ENCODE measurements at places on chromosomes 2 and 18.

DNA sequence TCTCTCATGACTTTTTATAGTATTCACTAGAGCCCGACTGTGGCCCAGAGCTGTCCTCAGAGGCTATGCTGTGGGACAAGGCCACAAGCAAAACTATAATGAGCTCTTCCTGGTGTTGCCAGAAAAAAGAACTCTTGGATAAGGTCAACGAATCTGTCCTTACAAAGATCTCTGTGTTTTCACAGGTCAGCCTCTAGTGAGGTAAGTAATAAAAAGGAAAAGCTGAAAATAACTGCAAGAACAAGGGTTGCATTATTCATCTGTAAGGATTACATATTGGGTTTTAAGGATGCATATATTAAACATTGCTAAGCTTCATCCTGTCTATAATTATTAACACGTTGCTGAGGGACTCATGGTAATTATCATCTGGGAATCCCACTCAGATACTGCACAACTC, 62.8 kb upstream of the ATL2 start:
- DNase-seq = no peak

DNA sequence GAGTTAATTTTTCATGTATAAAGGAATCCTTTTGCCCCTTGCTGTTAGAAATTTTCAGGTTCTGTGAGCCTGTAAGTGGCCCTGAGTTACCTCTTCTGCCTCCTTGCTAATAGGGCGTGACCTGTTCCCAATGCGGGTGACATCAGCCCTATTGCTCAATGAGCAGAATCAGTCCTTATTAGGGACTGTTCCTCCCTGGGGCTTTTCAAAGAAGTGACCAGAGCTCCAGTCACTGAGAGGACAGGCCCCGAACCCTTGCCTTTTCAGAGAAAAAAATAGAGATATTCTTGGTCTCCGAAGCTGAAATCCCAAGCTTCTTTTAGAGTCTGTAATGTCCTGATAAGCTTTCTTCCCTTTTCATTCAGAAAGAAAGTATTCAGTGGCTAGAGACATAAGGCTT, 8.2 kb upstream of the APOB start:
- DNase-seq = no peak

- DNase-seq = no peak
Measured at GRCh38 chr18:23530195-23530594, 26.9 kb downstream of the RMC1 start.

- DNase-seq = no peak
Measured at GRCh38 chr2:77155511-77155910, 366.7 kb downstream of the LRRTM4 start.

DNA sequence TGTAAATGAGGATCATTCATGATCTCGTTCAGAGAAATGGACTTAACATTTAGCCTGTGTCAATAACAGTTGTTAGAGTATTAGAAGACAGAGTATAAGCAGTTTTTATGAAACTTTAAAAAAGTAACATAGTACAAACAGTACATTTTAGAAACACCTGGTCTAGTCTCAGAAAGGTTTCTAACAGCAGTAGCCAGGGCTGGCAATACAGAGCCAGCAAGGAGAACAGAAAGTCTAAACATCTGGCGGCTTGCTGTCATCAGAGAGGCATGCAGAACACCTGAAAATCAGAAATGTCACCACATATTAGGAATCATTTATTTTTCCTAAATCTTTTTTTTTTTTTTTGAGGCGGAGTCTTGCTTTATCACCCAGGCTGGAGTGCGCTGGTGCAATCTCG, 50.1 kb downstream of the RPL31 start:
- DNase-seq = no peak

- DNase-seq = no peak
Measured at GRCh38 chr2:147660680-147661079, 184.1 kb upstream of the ACVR2A start.

DNA sequence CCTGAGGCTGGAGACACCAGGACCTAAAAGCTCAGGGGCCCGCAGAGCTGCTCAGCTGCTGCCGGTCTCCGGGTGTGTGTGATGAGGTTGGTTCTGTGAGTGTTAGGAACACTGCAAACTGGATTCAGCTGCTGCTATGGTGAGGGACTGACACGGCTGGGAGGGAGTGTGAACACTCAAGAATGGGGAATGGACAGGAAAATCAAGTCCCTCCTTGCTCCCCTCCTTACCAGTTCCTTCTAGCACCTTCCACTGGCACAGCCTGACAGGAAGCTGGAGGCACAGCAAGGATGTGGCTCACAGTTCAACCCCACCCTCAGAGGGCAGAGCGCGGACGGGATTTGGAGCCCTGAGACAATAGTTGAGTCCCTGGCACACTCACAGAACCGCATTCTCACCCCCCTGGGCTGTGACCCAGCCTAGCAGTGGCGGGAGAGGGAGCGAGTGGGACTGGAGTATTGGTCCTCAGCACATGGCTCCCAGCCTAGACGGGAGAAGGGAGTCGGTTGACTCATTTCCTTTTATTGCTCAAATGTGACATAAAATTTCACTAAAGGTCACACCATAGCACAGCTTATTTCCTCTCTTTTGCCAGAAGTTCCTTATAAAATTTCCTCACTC, 42.5 kb downstream of the LRRC30 start:
- no peak for DNase-seq

- DNase-seq = no peak
Measured at GRCh38 chr2:48134704-48135103, 228.4 kb upstream of the FBXO11 start.

- no peak for DNase-seq
Measured at GRCh38 chr2:121860033-121860757, 104.7 kb downstream of the TSN start.

DNA sequence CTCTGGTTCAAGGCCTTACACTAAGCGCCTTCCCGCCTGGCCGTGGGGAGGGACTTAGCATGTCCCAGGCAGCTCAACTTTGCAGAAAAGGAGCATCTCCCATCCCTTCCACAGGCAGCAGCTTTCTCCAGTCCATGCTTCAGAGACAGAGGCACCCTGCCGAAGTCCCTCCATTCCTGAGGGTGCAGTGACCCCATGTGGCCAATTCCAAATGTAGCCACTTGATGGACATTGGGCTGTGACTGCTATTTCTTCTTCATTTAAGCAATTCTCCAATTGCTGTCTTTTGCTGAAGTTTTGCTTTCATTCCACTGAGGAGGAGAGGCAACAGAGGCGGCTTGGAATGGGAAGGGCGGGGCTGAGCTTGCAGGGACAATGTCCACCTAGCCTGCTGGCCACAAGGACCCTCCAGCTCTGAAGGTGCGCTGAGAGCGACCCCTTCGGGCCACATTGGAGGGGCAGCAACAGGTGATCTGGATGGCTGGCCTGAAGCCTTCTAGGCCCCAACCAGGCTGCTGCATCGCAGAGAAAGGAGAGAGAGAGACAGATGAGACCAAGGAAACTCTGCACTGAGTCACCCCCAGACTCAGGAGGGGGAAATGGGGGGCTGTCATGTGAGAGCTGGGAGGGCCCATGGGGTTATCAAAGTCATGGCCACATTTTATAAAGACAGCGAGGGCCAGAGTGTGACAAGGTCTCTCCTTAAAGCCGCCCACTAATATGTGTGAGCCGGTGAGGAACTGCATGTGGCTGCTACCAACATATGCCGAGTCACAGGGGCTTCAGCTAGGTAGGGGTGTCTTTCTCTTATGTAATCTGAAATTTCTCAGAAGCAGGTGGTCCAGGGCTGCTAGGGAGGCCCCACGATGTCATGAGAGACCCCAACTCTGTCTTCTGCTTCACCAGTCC, 61.3 kb downstream of the LONRF2 start:
- no peak for DNase-seq

GRCh38 chr2:229118336-229118735, 152.8 kb downstream of the PID1 start:
- no peak for DNase-seq

GRCh38 chr2:157460384-157460837, 16.5 kb upstream of the CYTIP start:
- DNase-seq = no peak

GRCh38 chr2:11009891-11010290, 98.2 kb downstream of the KCNF1 start:
- DNase-seq = no peak

GRCh38 chr2:109406301-109406700, 207.5 kb downstream of the SEPTIN10 start:
- no peak for DNase-seq

DNA sequence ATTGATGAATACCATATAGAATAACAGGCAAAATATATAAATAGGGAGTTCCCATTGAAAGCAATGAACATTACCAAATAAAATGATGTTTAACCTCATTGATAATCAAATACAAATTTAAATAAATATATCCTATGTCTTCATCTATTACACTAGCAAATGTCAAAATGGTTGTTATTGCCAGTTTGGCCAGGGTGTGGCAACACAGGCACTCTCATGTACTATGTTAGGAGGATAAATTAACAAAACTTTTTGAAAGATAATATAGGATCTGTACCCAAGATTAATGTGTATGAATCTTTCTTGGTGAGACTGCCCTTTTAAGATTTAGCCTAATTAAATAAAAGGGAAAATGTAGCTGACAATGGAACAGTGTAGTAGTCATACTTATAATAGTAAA, 659.3 kb downstream of the ERBB4 start:
- no peak for DNase-seq

- DNase-seq = no peak
Measured at GRCh38 chr2:99598441-99598840, 108.6 kb upstream of the REV1 start.

DNA sequence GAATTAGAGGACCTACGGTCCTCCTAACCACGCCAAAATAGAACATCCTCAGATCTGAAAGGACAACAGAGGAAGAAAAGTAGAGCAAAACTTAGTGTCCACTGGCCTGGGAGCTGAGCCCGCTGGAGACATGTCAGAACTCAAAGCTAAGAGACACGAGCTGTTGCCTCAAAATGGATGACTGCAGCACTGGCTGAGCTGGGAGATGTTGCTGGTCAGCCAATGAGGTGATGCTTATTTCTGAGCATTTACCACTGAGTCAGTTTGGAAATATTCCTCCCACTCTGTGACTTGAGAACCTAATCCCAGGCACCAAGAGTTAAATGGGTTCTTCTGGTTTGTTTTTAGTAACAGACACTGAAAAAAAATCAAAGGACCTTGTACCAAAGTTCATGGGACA, 32.6 kb downstream of the FBXO15 start:
- DNase-seq = no peak

GRCh38 chr2:69253112-69253511, 133.9 kb downstream of the GFPT1 start:
- no peak for DNase-seq

GRCh38 chr2:33288011-33288410, 188.4 kb upstream of the RASGRP3 start:
- DNase-seq = no peak

- DNase-seq = no peak
Measured at GRCh38 chr2:12433626-12433990, 283.1 kb upstream of the TRIB2 start.

- DNase-seq = no peak
Measured at GRCh38 chr18:74534150-74534969, at the start of gene CNDP1. Gene CNDP1 (plus strand): TSS chr18:74534500. CDS start chr18:74534668, 168 bp downstream.

DNA sequence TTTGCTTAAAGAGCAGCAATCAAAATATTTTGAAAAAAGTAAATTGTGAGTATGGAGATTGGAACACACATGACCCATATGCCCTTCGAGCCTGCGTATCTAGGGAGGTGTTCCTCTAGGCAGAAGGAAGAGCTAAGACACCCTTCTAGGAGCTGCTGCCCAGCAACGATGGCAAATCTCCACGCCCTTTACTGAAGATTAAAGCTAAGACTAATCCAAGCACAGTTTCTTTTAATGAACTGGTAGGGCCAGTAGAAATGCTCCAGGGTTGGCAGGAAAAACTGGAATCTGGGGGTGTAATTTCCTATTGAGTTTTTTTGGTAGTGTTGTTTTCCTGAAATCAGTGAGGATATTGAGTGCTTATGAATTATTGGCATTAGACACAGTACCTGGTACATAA, 712 bp upstream of the SERPINB13 start:
- DNase-seq = no peak

DNA sequence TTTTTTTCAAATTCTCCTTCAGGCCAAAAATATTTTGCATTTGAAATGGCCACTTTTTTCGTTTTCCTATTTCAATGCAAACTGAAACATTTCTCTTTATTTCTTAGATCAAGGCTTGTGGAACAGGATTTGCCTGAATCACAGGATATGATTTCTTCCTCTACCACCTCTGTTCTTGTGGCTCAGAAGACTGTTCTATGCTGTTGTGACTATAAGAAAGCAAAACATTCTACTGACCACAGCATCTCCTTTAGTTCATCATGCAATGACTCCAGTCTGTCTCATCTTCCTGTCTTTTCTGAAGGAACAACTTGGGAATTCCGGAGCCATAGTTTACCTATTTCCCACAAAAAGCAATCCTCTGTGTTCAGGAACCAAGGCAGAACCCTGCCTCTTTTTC, 16.2 kb upstream of the ZNF512 start:
- DNase-seq = no peak

DNA sequence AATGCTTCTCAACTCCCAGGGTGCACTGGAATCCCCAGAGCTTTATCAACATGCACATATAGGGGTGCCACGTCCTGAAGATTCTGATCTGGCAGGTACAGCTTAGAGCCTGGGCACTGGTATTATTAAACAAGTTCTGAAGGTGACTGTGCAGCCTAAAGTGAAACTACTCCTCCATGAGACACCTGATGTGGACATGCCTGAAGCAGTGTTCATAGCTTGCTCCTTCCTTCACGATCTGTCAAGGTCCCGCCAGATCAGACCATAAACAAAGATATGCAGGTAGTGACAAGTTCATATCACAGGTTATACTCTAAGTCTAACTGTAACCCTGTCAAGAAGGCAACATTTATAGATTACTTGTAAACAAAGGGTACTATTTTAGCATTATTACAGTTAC, 65.3 kb upstream of the DNER start:
- no peak for DNase-seq

GRCh38 chr2:3446381-3446780, 66.9 kb downstream of the TRAPPC12 start:
- DNase-seq = no peak

GRCh38 chr2:127591221-127591923, 54.6 kb upstream of the GPR17 start:
- DNase-seq = no peak

- DNase-seq = no peak
Measured at GRCh38 chr2:105099153-105099552, 61.3 kb downstream of the MRPS9 start.

- DNase-seq = no peak
Measured at GRCh38 chr2:12717191-12718014, 667 bp downstream of the TRIB2 start.

- DNase-seq = no peak
Measured at GRCh38 chr2:10518470-10519393, 70.6 kb upstream of the ODC1 start.

Data from cortex of kidney (tissue), 1 donor.